ENCODE measurements at places on chromosomes 12 and 14.
A peak's percentile ranks its signal among the peaks of the same experiment; 100 is the strongest.

DNA sequence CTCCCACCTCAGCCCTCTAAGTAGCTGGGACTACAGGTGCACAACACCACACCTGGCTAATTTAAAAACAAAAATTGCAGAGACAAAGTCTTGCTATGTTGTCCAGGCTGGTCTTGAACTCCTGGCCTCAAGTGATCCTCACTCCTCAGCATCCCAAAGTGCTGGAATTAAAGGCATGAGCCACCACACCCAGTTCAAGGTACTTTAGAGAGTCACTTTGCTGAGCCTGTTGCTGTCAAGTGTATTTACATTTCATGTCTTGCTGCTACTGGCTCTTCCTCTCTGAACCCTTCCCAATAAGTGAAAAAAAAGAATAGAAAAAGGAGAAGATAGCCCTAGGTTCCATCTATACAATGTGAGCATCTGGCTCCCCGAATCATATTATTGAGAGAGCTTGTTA, 38.4 kb downstream of the SLCO1A2 start:
- DNase-seq: no peak

DNA sequence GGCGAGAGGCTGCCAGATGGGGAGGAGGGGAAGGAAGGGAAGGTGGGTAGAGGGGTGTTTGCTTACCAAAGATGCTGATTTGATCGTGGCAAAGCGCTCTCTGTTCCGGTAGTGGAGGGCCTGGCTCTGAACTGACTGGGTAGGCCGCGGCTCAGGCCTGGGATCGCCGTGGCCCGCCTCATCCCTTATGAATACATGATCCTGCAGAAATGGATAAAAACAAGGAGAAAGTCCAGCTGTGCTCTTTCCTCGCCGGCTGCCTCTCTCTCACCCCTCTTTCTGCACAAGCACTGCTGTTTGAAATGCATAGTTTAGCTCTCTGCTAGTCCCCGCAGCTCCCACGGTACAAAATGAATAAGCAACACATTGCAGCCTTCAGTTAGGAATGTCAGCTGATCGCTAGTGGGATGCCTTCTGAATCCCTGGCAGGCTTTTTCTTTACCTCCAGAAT, 53.8 kb downstream of the PEBP1 start:
- no peak for DNase-seq

DNA sequence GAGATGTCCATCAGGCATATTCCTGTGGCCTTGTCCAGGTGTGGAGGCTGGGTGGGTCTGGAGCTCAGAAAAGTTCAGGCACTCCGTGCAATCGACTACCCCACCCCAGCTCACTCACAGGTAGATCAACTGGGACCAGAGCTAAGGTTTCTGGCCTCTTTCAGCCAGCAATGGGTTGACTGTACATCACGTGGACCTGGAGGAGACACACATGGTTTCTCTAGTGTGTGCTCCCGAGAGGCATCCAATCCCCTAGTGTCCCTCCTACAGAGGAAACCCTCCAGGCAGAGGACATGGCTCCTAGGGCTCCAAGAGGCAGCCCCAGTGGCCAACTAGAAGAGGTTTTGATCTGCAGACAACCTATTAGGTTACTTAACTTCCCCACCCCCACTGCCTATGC, 119.5 kb upstream of the RGS6 start:
- DNase-seq: no peak

GRCh38 chr14:106318700-106319099, 792.3 kb downstream of the TMEM121 start:
- peak; percentile 44 for DNase-seq

GRCh38 chr12:116053479-116054200, 223.9 kb downstream of the MED13L start:
- DNase-seq: no peak

DNA sequence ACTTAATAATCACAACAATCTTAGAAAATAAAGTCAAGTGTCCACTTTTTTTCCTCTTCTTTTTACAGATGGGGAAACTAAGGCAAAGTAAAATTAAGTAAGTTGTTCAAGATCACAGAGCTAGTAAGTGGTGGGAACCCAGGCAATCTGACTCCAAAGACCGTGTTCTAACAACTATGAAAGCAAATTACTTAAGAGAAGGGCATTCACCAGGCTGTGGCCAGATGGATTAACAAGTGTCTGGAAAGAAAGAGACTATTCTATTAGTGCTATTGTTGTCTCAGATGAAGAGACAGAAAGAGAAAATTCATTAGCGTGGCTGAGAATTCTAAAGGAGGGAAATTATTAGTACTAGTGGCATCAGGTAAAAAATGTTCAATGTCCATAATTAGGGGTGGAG, 48.5 kb downstream of the FGD6 start:
- DNase-seq: no peak

DNA sequence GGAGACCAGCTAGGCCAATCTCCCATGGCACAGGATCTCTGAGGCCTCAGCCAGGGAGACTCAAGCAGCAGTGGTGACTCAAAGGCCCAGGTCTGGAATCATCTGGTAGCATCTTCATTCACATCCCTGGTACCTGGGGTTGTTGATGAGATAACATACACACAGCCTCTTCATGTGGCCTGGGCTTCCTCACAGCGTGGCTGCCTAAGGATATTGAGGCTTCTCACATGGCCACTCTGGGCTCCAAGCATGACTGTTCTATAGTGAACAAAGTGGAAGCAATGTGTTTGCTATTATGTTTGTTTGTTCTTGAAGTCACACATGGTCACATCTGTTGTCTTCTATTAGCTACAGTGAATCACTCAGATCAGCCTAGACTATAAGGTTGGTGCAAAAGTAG, 584.1 kb downstream of the VRK1 start:
- no peak for DNase-seq

- no peak for DNase-seq
Observed at GRCh38 chr14:102830474-102831045, 53.3 kb downstream of the TRAF3 start.

DNA sequence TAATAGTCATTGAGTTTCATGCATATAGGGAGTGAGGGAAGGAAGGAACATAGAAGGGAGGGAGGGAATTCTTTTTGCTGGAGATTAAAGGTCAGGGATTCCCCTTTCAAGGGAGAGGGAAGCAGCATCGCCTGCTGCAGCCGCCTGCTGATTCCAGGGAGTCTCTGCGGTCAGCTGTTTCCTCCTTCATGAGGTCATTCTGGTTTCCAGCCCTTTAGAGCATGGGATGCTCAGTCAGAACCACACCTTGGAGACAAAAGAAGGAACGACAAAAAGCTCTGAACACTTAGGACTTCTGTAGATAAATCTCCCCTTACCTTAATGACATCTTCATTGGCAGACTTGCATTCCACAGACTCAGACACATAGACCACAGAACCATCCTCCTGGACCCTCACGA, 923.0 kb upstream of the TMEM132C start:
- no peak for DNase-seq

DNA sequence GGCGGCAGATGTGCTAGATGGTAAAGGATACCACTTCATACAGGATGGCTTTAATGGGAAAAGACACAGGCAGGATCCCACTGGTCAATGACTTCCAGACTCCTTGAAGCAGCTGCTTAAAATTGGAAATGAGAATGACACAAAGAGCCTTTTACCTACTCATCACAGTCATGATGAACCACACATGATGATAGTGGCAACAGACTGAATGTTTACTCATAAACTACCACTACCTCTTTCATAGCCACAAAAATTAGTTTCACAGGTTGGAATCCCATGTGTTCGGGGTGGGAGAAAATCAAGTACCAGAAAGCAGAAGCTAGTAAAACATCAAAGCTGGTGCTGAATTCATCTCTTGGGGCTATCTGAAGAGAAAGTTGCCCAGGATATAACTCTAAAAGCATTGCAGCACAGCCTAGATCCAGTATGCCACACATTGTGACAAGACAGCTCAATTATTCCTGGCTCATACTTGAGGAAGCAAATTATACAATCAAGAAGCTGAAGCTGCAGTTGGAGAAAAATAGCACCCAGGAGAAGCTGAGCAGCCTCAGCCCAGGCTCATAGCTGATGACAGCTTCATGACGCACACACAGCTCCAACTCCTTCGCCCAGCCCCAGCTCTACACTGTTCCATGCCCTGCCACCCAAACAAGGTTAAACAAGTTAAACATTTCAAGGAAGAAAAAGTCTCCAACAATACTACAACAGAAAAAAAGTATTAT, 29.0 kb upstream of the C12orf50 start:
- no peak for DNase-seq

GRCh38 chr12:48165089-48165981, 8.0 kb upstream of the ASB8 start:
- peak; percentile 37 for DNase-seq

GRCh38 chr14:90846511-90846910, 30.3 kb upstream of the TTC7B start:
- no peak for DNase-seq

DNA sequence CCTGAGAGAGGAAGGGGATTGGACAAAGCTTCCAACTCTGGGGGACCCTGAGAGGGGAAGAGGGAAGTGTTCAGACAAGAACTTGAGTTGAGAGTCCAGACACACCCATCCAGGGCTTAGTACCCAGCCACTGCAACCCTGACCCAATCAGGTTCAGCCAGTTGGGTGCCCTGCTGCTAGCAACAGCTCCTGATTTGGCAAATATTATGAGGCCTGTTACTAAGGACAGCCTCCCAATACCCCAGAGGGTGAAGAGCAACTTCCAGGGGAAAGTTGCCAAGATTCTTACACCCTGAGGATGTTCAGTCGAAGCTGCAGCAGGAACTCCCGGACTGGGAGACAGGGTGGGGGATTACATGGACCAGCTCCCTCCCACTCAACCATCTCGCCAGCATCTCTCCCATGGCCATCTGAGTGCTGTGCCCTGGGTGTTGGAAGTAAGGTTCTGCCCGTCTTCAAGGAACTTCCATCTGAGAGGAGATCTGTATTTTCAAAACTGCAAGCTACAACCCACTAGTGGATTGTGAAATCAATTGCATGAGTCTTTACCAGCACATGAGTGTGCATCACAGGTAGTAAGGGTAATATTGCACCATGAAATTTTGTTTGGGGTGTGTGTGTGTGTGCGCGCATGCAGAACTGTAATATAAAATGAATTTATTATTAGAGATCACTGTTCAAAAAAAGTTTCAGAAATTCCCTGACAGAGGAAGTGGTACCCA, 11.5 kb upstream of the KRT78 start:
- DNase-seq: no peak

- no peak for DNase-seq
Observed at GRCh38 chr12:66036317-66036716, 94.2 kb downstream of the LLPH start.

- DNase-seq: no peak
Observed at GRCh38 chr12:51218607-51219161, 822 bp upstream of the POU6F1 start.

GRCh38 chr12:130204541-130204953, 42.3 kb downstream of the FZD10 start:
- no peak for DNase-seq

DNA sequence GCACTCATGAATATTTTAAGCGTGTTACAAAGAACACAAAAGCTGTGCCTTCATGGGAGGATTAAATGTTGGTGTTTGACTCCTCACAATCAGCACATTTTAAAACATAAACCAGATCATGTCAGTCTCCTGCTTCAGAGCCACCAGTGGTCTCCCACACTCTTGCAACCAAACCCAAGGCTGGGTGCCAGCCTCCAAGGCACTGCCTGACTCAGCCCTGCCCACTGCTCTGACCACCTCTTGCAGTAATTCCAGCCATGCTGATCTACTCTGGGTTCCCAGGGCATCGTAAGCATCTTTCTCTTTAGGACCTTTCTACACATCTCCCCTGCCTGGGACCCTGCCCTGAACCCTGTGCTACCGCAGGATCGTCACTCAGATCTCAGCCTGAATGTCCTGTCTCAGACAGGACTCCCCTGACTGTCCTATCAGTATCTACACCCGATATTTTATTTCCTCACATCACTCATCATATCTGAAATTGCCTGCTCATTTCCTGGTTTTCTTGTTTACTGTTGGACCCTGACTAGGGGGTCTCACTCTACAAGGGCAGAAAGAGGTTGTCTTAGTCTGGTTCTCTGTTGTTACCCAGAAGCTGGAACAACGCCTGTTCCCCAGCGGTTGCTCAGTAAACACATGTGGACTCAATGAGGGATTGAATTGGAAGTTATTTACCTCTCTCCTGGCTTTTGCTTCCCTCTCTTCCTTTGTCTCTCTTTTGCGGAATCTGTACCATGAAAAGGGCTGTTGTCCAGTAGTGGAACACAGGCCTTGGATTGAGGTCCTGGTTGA, 449.8 kb downstream of the RAD51B start:
- DNase-seq: no peak

GRCh38 chr12:32201976-32202375, 95.3 kb downstream of the BICD1 start:
- no peak for DNase-seq

- DNase-seq: no peak
Observed at GRCh38 chr14:76514213-76514998, 138.5 kb downstream of the ESRRB start.

GRCh38 chr14:38125481-38126037, 82.1 kb upstream of the SSTR1 start:
- no peak for DNase-seq

DNA sequence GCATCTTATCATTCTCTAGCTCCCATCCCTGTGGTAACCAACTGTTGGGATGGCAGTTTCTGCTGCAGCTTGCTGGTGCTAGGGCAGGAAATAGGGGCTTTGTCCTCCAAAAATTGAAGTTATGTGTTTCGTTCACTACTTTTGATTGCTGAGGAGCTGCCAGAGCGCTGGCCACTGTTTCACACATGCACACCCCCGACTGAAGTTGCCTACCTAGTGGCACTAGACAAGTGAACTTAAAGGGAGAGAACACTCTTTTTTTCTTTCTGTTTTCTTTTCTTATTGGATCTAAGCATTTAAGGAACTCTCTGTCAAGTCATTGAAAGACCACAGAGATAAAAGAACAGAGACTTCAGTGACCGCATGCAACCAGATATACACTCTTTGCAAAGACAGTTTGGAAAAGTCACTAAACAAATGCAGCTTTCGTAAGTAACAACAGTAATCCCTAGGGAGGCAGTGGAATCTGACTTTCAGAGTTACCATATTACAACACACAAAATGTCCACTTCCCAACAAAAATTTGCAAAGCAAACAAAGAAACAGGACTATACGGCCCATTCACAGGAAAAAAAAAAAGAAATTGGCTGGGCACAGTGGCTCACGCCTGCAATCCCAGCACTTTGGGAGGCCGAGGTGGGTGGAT, 12.0 kb downstream of the TFCP2 start:
- no peak for DNase-seq

GRCh38 chr14:64614166-64614565, 64.4 kb downstream of the PPP1R36 start:
- no peak for DNase-seq

- no peak for DNase-seq
Observed at GRCh38 chr12:30967026-30967425, 40.5 kb downstream of the TSPAN11 start.

GRCh38 chr12:47833591-47834012, 13.9 kb upstream of the HDAC7 start:
- DNase-seq: no peak

DNA sequence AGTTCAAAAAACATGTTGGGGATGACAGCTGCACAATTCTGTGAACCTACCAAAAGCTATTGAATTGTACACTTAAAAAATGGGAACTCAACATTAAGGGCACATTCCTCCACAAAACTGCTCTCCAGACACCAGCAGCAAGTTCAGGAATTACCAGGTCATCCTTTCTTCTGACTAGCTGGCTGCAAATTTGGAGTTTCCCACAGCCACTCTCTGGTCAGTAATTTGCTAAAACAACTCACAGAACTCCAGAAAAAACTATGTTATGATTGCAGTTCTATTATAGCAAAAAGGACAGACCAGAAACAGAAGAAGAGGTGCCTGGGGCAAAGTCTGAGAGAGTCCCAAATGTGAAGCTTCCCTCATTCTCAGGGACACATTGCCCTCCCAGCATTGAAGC, 20.1 kb upstream of the PLEKHD1 start:
- no peak for DNase-seq

Measured in T follicular helper cell (primary cell).